AG09309 (cell line): ENCODE measurements at places on chromosomes 4 and X.

DNA sequence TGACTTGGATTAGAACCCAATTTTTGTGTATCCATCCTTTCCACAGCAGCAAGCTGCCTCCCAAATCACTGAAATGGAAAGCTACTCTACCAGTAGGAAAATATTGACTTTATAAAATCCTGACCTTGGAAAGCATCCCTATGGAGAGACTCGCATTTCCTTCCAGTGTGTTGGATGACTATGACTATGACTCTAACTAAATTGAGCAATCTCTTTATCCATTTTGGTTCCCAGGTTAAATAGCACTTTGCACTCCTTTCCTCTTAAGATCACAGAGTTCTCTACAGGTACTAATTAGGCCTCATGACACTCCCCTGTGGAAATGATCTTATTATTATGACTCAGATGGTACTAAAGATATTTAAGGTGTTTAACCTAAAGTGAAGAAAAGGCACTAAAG lies 431.8 kb downstream of the PPARGC1A start:
- DNase-seq = no peak

DNA sequence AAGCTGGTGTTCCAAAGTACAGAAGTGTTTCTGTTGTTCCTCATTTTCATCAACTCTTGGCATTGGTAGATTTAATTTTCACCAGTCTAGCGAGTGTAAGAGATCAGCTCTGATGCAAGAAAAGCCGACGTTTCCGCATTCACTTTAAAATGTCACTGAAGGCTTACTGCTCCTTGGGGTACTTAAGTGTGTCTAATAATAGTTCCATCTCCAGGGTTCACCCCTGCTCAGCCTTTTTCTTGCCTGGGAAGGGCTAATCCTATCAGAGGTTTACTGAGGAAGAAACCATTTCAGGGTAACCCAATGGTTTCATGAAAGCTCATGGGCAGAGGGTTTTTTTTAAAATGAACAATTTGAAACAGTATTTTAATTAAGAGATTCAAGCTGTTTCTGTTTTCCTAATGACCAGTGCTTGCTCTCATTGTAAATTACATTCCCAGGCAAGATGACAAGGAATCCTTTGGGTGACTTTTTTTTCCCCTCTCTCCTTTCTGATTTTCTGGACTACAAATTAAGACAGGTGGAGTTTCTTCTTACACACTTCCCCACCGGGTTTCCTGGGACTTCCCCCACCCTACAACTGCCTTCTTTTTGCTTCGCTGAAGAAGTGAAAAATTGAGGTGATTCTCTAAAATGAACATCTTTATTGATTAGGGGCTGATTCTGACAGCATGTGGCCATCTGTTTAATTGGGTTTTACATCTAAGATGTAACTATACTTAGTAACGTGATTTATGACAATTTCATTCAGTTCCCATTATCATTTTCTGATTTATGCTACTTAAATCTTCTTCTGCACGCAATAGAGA lies 78.7 kb upstream of the CBLL2 start:
- DNase-seq = no peak

DNA sequence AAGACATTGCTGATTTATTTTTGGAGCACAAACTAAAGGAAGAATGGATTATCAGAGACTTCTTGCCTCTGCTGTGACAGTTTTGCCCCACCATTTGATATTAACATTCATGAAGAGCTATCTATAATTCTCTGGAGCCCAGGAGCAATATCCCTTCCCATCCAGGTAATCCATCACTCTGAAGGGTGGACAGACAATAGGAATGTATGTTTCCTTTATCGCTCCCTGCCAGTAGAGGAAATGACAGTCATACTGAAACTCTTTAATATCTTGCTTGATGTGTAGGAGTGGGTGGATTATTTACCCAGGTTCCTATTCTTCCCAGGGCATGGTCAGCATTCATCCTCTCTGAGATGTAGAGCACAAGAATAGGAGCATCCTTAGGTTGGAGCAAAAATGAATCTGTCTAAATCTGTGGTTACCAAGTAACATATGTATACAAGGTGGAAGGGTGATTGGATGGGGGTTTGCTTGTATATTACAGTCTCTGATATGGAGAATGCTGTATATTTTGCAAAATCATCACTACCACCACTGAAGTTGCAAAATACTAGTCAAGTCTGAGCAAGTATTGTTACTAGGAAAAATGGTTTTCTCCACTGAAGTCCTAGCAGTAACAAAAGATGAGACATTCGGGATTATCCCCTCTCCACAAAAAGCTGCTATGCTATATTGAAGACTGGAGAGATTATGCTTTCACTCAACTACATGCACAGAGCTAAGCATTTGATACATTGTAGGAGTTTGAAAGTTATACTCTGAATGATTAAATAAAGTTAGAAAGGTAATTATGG lies 151.6 kb downstream of the CBLL2 start:
- DNase-seq = no peak

- DNase-seq = no peak
These were observed 7.3 kb upstream of the DTHD1 start for GRCh38 chr4:36274158-36274557.

GRCh38 chr4:85732124-85732523 lies 257.2 kb downstream of the ARHGAP24 start:
- no peak for DNase-seq

- no peak for DNase-seq
These were observed 52.4 kb downstream of the EDNRA start for GRCh38 chr4:147533331-147533730.

DNA sequence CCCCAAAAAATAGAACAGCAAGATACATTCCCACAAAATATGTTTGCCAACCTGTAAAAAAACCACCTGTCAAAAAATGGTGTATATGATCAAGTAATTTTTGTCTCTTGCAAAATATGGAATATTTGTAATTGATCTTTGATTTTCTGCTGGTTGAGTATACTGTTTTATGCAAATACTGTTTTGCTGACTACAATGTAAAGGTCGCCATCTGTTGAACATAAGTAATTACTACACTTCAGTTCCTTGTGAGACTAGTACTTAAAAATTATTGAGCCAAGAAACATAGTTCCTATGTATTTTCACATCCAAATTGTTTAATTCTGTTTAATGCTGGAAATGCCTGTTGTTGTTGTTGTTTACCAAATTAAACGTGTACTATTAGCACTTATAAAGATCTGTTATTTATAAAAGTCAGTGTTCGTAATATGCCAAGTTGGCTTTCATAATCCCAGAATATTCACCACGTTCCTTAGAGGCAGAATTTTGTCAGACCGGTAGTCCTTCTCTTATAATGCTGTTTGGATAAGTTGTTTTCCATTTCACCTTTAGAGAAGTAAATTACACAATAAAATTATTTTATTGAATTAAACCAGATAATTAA lies 144.2 kb downstream of the PDLIM5 start:
- no peak for DNase-seq

- no peak for DNase-seq
These were observed 340.9 kb downstream of the CENPC start for GRCh38 chr4:67204441-67204840.

DNA sequence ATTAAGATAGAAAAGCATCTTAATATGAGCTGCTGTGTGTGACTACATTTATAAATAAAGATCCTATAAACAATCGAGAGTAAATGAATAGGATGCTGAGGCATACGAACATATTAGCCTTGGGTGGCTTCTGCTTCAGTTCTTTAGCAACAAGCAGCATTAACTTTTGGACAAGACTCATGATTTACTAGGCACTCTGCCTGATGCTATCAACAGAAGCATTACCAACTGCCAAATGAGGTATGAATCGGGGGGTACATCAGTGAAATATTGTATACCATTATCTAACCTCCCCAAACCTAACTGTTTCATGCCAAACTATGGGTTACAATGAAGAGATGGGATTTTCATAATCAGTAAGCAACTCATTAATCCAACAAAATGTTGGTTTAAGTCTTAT lies 113.1 kb downstream of the RAB28 start:
- DNase-seq = no peak
